ENCODE measurements at places on chromosomes 11 and 22.
A peak's percentile ranks its signal among the peaks of the same experiment; 100 is the strongest.

DNA sequence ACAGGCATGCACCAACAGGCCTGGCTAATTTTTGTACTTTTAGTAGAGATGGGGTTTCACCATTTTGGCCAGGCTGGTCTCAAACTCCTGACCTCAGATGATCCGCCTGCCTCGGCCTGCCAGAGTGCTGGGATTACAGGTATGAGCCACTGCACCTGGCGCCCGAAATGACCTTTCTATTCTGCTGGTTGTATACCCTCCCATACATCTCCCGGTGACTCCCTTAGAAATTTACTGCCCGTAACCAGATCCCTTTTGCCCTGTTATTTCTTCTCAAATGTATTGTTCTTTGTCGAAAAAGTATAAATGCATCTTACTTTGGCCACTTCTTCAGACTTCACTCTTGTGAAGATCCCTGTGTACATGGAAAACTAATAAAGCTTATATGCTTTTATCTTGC is 22.0 kb downstream of the MCHR1 start:
- H3K36me3 ChIP-seq = no peaks in the 10 kb centered on the region
- H3K4me1 ChIP-seq = no peaks in the 10 kb centered on the region
- DNase-seq = no peak
- H3K27ac ChIP-seq = no peak overlapping the region
- no peak overlapping the region for H3K4me3 ChIP-seq

GRCh38 chr22:44988671-44989070 is 21.1 kb downstream of the PHF21B start:
- no peaks in the 10 kb centered on the region for H3K36me3 ChIP-seq
- no peak overlapping the region for H3K27ac ChIP-seq
- no peaks in the 10 kb centered on the region for H3K4me1 ChIP-seq
- no peak overlapping the region for H3K4me3 ChIP-seq

DNA sequence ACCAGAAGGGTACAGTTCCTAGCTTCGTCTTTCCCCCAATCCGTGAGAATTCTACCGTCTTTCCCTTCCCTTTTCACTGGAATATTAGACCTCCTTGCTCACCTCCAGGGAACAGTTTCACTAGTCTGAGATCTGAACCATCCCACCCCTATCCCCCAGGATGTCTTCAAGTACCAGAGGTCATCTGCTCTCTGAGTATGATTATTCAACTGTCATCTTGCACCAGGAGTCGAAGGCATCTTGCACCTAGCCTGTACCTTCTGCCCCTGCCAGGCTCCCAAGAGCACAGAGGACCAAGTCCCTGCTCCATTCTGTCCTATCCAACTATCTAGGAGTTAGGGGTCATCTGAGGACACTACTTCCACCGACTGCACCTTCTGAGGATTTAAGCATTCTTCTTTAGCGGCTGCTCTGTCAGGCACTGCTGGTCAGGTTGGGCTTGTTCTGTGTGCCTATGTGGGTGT is 804 bp downstream of the ACER3 start:
- H3K27ac ChIP-seq = peak overlapping the region; percentile 52
- peak overlapping the region; percentile 92 for H3K4me3 ChIP-seq
- peaks cover 24% of the 10 kb centered on the region for H3K4me1 ChIP-seq
- peaks cover 19% of the 10 kb centered on the region for H3K36me3 ChIP-seq
- no peak for DNase-seq

DNA sequence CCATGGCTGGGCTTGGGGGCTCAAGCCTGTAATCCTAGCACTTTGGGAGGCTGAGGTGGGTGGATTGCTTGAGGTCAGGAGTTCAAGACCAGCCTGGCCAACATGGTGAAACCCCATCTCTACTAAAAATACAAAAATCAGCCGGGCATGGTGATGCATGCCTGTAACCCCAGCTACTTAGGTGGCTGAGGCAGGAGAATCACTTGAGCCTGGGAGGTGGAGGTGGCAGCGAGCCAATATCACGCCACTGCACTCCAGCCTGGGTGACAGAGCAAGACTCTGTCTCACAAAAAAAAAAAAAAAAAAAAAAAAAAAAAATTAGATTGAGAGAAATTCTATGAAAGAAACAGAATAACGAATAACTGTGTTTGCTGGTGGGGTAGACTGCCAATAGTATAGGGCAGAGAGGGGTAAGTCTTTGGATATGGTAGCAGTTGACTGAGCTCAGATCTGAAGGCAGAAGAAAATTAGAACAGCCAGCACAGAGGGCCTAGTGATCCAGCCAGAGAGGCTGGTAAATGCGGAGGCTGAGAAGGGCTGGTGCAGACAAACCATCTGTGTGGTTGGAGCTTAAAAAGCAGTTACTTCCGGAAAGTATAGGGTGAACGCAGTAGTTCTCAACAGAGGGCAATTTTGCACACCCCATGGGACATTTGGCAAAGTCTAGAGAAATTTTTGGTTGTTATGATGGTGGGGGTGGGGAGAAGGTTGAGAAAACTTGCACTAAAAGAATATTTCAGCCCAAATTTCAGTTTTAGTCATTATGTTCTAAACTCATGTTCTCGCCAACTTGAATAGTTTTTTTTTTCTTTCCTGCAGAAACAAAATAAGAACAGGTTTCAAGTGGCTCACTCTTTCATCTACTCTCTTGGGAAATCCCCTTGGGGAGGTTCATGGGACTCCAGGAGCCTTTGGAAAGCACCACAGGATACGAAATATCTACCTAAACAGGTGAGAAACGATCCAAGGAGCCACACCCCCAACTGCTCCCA is 1.6 kb upstream of the HORMAD2 start:
- peak; percentile 53 for DNase-seq
- H3K4me3 ChIP-seq = no peak overlapping the region
- H3K27ac ChIP-seq = peak overlapping the region; percentile 71
- H3K27me3 ChIP-seq = peaks cover 30% of the 10 kb centered on the region
- H3K4me1 ChIP-seq = peaks cover 10% of the 10 kb centered on the region

DNA sequence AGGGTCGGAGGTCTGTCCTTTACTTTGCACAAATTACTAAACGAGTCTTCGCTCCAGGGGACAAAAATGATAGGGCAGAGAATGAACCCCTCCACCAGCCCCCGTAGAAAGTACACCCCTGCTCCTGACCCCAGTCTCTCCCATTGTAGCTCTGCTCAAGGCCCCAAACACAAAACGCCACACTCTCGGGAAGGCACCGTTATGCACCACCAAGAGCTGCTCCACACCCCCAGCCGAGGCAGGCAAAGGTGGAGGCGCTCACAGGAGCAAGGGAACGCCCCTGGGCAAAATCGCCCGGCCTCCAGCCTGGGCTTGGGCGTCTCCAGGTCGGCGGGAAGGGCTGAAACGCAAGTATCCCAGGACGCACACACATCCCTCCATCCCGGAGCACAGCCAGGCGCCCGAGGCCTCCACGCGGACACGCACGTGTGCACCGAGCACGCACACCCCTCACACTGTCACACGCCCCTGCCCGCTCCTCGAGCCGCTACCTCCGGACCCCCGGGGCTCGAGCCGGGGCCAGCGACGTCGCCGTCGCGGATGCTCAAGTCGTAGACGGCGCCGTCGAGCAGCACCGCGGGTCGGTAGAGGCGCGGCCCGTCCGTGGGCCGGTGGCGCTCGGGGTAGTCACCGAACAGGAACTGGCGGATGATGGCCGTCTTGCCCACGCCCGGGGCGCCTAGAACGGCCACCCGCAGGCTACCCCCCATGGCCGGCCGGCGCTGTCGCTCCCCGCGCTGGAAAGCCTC is 786 bp downstream of the RASL10A start:
- H3K27ac ChIP-seq = no peak overlapping the region
- H3K27me3 ChIP-seq = peaks cover 49% of the 10 kb centered on the region
- H3K4me3 ChIP-seq = peak overlapping the region; percentile 5

DNA sequence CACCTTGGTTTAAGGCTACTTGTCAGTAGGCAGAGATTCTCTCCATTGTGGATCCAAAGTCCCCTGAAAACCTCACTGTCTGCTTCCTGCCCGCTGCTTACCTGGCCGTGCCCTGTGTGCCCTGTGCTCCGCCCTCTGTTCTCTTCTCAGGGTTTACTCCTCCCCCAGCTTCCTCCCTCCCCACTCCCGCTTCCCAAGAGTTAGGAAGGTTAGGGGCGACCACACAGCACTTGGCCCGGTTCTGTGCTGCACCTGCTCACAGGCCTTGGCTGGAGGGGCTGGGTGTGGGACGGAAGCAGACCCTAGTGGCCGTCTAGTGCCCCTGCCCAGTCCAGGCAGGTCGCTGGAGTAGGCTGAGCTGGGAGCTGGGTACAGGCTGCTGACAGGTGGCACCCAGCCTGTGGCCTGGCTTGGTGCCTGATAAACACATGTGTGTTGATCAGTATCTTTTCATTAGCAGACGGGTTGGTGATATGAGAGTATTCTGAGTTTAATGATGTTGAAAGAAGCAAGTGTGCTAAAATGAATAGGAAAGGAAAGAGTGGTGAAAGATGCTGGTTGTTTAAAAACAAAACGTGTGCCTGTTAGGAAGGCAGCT is 40.5 kb downstream of the GRAMD4 start:
- no peaks in the 10 kb centered on the region for H3K27me3 ChIP-seq
- H3K27ac ChIP-seq = peak overlapping the region; percentile 22
- no peak for DNase-seq
- no peak overlapping the region for H3K4me3 ChIP-seq
- H3K4me1 ChIP-seq = peaks cover 14% of the 10 kb centered on the region
- no peaks in the 10 kb centered on the region for H3K36me3 ChIP-seq

DNA sequence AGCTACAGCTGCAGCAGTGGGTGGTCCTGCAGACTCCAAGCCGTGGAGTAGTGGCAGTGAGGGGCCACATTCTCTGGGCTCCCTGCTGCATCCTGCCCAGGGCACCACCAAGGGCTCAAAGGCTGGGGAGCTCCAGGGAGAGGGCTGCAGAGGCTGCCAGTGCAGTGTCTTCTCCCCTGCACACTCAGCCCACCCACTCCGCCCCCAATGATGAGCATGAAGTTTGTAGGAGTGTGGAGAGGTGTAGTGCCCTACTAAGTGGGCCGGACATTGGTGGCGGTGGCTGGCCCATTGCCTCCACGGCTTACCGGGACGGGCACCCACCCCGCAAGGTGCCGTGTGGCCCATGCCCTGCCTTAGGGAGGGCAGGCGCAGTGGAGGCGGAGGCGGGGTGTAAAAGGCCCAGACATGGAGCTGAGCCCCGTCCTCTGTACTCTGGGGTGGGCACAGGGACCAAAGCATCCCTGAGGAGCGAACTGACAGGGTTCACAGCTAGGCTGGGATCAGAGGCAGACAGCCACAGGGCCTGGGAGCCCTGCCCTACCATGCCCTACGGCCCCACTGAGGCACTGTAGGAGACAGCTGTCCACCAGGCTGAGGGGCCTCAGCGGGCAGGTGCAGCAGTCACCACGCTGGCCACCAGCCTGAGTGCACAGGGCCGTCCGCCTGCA is 18.9 kb downstream of the ARVCF start:
- no peak overlapping the region for H3K27ac ChIP-seq
- H3K4me3 ChIP-seq = no peak overlapping the region
- no peaks in the 10 kb centered on the region for H3K36me3 ChIP-seq
- H3K27me3 ChIP-seq = peaks cover 4% of the 10 kb centered on the region
- H3K4me1 ChIP-seq = no peaks in the 10 kb centered on the region

- no peaks in the 10 kb centered on the region for H3K4me1 ChIP-seq
- DNase-seq = no peak
- no peaks in the 10 kb centered on the region for H3K27me3 ChIP-seq
- H3K4me3 ChIP-seq = no peak overlapping the region
Measured at GRCh38 chr22:26857169-26857568, 199.8 kb downstream of the MIAT start.

GRCh38 chr11:61295596-61295926 is 445 bp upstream of the VWCE start:
- DNase-seq = no peak
- peaks cover 45% of the 10 kb centered on the region for H3K4me1 ChIP-seq
- no peak overlapping the region for H3K27ac ChIP-seq
- H3K27me3 ChIP-seq = peaks cover 13% of the 10 kb centered on the region

- H3K4me1 ChIP-seq = peaks cover 31% of the 10 kb centered on the region
- peak overlapping the region; percentile 63 for H3K27ac ChIP-seq
- no peak for DNase-seq
- H3K27me3 ChIP-seq = no peaks in the 10 kb centered on the region
- peak overlapping the region; percentile 92 for H3K4me3 ChIP-seq
Measured at GRCh38 chr11:86303257-86303656, 1.2 kb downstream of the HIKESHI start.

DNA sequence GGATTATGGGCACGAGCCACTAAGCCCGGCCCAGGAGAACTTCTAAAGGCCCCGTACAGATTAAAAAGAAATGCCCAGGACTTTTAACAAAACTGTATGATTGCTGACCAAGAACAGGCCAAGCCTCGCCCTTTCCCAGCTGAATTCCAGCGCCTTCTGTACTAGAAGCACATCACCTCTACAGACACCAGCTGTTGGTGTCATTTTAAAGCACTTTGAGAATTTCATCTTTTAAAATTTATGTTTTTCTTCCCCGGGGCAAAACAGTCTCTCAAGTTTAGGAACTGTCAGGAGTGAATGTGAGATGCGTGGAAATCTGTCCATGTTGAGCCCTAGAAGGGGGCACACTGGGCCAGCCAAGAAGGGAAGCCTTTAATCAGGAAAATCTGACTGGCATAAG is 362.4 kb downstream of the LARGE1 start:
- H3K27me3 ChIP-seq = no peaks in the 10 kb centered on the region
- no peak for DNase-seq
- no peak overlapping the region for H3K27ac ChIP-seq
- H3K4me1 ChIP-seq = no peaks in the 10 kb centered on the region
- no peak overlapping the region for H3K4me3 ChIP-seq
- no peaks in the 10 kb centered on the region for H3K36me3 ChIP-seq

- no peak for DNase-seq
- H3K36me3 ChIP-seq = no peaks in the 10 kb centered on the region
- no peak overlapping the region for H3K4me3 ChIP-seq
- no peaks in the 10 kb centered on the region for H3K4me1 ChIP-seq
- peaks cover 2% of the 10 kb centered on the region for H3K27me3 ChIP-seq
- no peak overlapping the region for H3K27ac ChIP-seq
Measured at GRCh38 chr11:109865548-109866186, 227.5 kb upstream of the ZC3H12C start.

GRCh38 chr11:73372375-73372993 is 3.7 kb upstream of the RELT start:
- no peak overlapping the region for H3K4me3 ChIP-seq
- DNase-seq = no peak
- H3K36me3 ChIP-seq = peaks cover 5% of the 10 kb centered on the region
- no peaks in the 10 kb centered on the region for H3K27me3 ChIP-seq
- H3K27ac ChIP-seq = no peak overlapping the region
- H3K4me1 ChIP-seq = peaks cover 26% of the 10 kb centered on the region

- no peak overlapping the region for H3K27ac ChIP-seq
- no peak for DNase-seq
- no peaks in the 10 kb centered on the region for H3K36me3 ChIP-seq
- H3K4me1 ChIP-seq = no peaks in the 10 kb centered on the region
- no peak overlapping the region for H3K4me3 ChIP-seq
- no peaks in the 10 kb centered on the region for H3K27me3 ChIP-seq
Measured at GRCh38 chr11:64098318-64098831, 62.6 kb downstream of the FLRT1 start.

DNA sequence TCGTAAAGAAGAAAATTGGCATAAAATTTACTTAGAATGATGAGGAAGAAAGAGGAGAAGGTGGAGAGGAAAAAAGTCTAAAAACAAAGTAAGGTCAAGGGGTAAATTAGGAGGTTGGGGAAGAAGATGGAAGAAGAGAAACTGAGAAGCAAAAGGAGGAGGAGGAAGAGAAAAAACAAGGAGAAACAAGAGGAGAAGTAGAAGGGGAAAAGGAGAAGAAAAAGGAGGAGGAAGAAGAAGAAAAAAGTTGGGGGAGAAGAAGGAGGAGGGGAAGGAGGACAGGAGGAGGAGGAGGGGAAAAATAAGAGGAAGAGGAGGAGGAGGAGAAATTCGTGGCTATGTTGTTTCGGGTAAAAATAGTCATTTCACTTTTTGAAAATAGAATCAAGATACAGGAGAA is 42.4 kb downstream of the IL10RA start:
- peaks cover 43% of the 10 kb centered on the region for H3K4me1 ChIP-seq
- H3K36me3 ChIP-seq = peaks cover 26% of the 10 kb centered on the region
- no peak for DNase-seq
- no peak overlapping the region for H3K4me3 ChIP-seq
- no peak overlapping the region for H3K27ac ChIP-seq
- H3K27me3 ChIP-seq = no peaks in the 10 kb centered on the region
